Activated CD4-positive, alpha-beta T cell treated with anti-CD3 and anti-CD28 coated beads, Interleukin-2, amount 10 ng/mL, durations not matched to agents 7 days and 5 days (primary cell): ENCODE measurements at places on chromosomes 4 and X. TPM values are rescaled to one million over a fixed set of nuclear protein-coding genes. Genes with fewer than 3 reads are reported as not detected.

The KDR gene
- not detected for total RNA-seq

The CLIC2 gene
- total RNA-seq: 0.79 TPM

GRCh38 chrX:7941390-7942042 is 14.3 kb upstream of the PNPLA4 start:
- DNase-seq: no peak

DNA sequence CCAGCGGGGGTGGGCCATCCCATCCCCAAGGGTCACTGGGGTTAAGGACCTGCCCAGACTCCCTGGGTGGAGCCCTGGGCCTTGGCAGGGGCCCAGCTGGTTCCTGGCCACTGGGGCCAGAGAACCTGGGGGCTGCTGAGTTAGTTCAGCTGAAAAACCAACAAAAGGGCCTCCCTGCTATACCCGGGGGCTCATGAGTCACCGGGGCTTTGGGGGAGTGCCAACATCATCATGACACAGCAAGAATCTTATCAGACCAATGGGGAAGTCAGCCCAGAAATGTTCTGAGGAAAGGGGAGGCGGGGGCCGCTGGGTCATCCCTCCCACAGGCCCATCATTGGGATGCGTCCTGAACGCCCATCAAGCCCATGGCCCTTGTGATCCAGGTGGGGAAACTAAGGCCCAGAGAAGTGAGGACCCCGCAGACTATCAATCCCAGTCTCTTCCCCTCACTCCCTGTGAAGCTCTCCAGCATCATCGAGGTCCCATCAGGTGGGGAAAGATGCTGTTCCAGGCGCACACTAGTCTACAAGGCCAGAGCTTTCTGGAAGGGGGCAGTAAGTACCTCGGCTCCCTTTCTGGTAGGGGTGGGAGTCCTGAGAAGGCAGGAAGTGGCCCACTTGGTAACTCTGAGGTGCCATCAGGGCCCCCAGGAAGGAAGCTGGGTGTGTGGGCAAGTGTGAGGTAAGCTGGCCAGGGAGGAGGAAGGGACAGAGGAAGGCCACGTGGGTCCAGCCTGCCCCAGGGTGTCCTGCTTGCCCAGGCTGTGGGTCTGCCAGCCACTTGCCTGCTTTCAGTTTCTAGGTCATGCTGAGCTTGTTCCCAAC is 4.5 kb downstream of the G6PD start:
- DNase-seq: no peak

The HTN3 gene
- total RNA-seq: not detected

DNA sequence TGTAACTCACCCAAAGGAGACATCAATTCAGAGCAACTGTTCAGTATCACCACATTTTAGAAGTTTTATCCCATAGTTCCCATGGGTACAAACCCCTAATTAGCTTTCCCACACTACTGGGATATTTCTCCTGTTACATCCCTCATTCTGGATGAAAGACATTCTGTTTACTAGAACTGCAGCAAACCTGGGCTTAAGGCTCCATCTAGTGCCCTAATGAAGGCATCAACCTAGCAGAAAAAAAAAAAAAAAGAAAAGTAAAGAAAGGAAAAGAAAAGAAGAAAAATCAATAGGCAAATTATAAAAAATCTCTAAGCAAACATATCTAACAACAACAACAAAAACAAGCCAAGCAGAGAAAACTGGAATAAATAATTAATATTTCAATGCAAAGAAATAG is 133.7 kb upstream of the CPXCR1 start:
- DNase-seq: no peak

The HTN1 gene
- not detected for total RNA-seq
